Small intestine (tissue), 16 donors: ENCODE measurements at places on chromosomes 6 and 20.

- DNase-seq = no peak
Observed at GRCh38 chr6:149271348-149272340, 45.9 kb upstream of the TAB2 start.

GRCh38 chr20:44583157-44583556 is 778 bp downstream of the PKIG start:
- no peak for DNase-seq

GRCh38 chr6:146962329-146962728 is 241.9 kb upstream of the STXBP5 start:
- DNase-seq = no peak

GRCh38 chr6:79635232-79635543 is 4.1 kb downstream of the SH3BGRL2 start:
- DNase-seq = no peak

DNA sequence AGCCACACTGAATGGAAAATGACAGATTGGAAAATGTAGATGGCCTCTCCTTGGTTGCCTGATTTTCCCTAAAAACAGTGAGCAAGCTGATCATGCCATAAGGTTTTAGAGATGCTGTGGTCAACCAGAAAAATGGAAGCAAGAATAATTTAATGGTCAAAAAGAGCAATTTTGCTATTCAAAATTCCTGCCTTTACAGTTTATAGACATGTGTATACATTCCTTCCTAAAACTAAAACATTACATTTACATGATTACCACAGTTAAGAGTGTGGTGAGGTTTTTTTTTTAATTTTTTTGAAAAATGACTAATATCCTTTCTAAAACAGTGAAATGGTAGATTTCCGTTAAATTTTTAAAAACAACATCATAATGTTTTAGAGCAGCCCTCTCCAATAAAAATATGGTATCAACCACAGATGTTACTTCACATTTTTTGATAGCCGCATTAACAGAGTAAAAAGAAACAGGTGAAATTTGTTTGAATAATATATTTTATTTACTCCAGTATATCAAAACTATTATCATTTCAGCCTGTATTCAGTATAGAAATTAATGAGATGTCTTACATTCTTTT is 407.0 kb upstream of the SOX4 start:
- no peak for DNase-seq
